Esophagus squamous epithelium (tissue), 5 donors: ENCODE measurements at places on chromosomes 4 and X. TPM values are rescaled to one million over a fixed set of nuclear protein-coding genes. Genes with fewer than 3 reads are reported as not detected.

- H3K4me3 ChIP-seq, result no peak overlapping the region
- DNase-seq, result no peak
Measured at GRCh38 chr4:71932941-71933340, 98.9 kb upstream of the NPFFR2 start.

DNA sequence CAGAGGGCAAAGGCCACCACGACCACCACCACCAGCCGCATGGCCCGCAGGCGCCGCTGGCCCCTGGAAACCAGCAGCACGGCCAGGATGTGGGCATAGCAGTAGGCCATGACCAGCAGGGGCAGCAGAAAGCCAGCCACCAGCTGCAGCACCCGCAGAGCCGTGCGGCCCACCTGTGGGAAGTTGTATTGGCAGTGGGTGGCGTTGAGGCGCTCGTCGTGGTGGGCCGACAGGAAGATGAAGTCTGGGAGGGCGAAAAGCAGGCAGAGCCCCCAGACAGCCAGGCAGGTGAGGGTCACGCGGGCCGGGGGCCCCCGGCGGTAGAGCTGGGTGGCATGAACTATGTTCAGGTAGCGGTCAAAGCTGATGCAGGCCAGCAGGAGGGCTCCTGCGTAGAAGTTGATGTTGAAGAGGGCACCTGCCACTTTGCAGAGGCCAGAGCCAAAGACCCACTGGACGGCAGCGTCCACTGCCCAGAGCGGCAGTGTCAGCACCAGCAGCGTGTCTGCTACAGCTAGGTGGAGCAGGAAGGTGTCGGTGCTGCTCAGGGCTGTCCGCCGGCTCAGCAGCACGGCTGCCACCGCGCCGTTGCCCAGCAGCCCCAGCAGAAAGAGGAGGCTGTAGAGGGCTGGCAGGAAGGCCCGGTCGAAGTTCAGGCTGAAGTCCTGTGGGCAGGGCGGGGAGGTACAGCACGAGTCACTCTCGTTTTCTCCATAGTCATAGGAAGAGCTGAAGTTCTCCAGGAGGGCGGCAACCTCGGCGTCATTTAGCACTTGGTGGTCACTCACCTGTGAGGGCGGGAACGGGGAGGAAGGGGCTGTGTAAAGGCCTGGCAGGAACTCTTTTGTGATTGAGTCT, 1.4 kb downstream of the CXCR3 start:
- H3K4me3 ChIP-seq, result no peak overlapping the region
- H3K36me3 ChIP-seq, result no peaks in the 10 kb centered on the region
- DNase-seq, result no peak
- H3K27me3 ChIP-seq, result no peaks in the 10 kb centered on the region
- H3K4me1 ChIP-seq, result no peaks in the 10 kb centered on the region

DNA sequence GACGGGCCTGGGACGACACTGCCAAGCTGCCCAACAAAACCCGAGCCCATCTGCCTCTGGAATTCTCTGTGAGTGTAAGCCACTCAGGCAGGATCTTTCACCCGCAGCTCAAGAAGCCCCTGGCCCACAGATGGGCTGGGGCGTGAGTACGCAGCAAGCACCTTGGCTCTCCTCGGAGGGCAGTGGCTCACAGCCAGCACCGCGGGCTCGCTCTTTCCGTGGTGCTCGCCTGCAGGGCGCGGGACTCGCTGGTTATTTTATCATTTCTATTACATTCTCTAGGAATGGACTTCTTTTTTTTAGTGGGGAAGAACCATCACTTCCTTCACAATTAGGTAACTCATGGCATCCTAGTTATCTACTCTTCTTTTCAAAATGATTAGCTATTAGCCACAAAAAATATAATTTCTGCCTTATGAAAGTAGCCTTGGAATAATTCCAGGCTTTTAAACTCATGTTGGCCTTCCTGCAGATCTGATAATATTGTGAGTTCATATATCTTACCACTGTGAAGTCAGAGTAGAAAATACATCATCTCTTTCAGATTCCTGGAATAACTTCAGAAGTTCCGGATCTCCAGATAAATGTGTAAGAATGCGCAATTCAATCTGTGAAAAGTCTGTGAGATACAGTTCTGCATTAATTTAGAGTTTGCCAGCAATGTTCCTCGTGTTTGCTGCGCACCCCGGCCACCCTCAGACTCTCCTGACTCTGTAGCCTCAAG, 68.6 kb downstream of the NAT8L start:
- no peak overlapping the region for H3K27ac ChIP-seq
- H3K4me1 ChIP-seq, result no peaks in the 10 kb centered on the region
- H3K27me3 ChIP-seq, result no peaks in the 10 kb centered on the region
- H3K4me3 ChIP-seq, result no peak overlapping the region
- H3K36me3 ChIP-seq, result no peaks in the 10 kb centered on the region

- no peak overlapping the region for H3K27ac ChIP-seq
- DNase-seq, result no peak
- H3K36me3 ChIP-seq, result no peaks in the 10 kb centered on the region
Measured at GRCh38 chr4:81032771-81033684, 2.5 kb downstream of the BMP3 start.

GRCh38 chr4:1488831-1489638, 82.8 kb upstream of the NKX1-1 start:
- H3K27me3 ChIP-seq, result no peaks in the 10 kb centered on the region
- no peaks in the 10 kb centered on the region for H3K36me3 ChIP-seq
- H3K4me1 ChIP-seq, result no peaks in the 10 kb centered on the region
- DNase-seq, result no peak
- no peak overlapping the region for H3K27ac ChIP-seq

The SASH3 gene
- 3.9 TPM for total RNA-seq

- H3K4me1 ChIP-seq, result no peaks in the 10 kb centered on the region
- H3K36me3 ChIP-seq, result no peaks in the 10 kb centered on the region
- DNase-seq, result no peak
- H3K27me3 ChIP-seq, result no peaks in the 10 kb centered on the region
- no peak overlapping the region for H3K27ac ChIP-seq
- H3K4me3 ChIP-seq, result no peak overlapping the region
Measured at GRCh38 chr4:159141193-159141592, 38.3 kb downstream of the RAPGEF2 start.

DNA sequence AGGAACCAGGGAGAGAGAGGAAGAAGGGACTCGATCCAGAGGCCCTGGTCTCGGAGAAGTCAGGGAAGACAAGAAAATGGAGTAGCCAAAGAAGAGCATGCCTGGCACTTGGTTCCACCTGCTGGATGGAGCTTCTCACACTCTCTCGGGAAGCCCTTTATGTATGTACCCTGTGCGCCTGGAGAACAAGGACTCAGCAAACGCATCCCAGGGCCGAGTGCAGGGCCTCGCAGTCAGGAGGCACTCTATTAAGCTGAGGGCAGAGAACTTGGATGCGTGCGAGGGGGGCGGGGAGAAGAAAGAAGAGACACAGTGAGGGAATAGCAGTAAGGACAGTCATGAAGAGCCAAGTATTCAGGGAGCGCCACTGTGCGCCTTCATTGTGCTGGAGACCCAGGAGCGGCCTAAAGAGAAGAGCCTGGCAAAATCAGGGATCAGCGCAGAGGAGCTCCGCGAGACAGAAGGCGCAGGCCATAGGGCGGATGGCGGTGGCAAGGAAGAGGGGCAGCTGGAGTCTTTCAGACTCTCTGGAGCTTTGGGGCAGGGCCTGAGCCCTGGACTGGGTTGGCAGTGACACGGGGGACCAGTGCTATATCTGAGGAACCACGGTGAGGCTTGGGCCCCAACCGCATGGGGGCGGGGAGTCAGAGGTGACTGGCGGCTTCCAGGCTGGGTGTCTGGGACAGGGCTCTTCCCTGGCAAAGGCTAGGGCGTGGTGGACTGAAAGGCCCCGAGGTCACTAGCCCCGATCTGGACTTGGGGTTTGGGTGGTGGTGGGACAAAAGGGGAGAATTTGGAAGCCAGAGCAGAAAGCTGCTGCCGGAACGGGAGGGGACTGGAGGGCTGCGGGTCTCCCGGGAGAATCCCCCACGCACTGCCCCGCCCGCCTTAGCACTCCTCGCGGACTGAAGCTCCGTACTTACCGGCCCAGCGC, 1.9 kb upstream of the SEPTIN6 start:
- H3K27me3 ChIP-seq, result no peaks in the 10 kb centered on the region
- no peak for DNase-seq
- H3K27ac ChIP-seq, result no peak overlapping the region
- no peaks in the 10 kb centered on the region for H3K36me3 ChIP-seq

The REELD1 gene
- not detected for total RNA-seq

The FAM53A gene
- 2.5 TPM for total RNA-seq

GRCh38 chr4:183557611-183558010, 52.8 kb downstream of the ING2 start:
- H3K36me3 ChIP-seq, result no peaks in the 10 kb centered on the region
- H3K4me1 ChIP-seq, result no peaks in the 10 kb centered on the region
- H3K27me3 ChIP-seq, result peaks cover 4% of the 10 kb centered on the region

DNA sequence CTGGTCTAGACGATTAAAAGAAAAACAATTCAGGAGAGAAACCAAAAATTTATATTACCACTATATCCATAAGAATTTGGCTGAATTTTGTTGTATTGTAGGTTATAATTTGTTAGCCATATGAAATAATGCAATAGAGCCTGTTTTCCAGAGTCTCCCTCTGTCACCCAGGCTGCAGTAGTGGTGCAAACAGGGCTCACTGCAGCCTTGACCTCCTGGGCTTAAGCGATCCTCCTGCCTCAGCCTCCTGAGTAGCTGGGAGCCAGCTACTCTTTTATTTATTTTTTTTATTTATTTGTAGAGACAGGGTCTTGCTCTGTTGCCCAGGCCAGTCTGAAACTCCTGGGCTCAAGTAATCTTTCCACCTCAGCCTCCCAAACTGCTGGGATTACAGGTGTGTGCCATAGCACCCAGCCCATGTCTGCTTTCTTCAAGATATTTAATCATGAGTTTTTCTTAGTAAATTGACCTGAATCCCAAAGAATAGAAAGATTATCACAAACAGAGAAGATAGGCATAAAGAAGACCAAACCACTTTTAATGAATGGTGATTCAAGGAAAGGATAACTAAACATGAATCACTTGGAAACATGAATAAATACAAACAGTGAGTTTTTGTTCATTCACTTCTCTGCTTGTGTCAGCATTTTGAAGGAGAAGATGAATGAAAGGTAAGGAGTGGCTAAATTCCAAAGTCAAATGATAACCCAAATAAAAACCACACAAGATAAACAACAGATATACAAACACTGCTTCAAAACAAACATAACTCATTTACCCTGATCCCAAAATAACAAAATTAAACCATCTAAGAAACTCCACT, 82.1 kb downstream of the PPP3CA start:
- no peaks in the 10 kb centered on the region for H3K36me3 ChIP-seq
- H3K27me3 ChIP-seq, result no peaks in the 10 kb centered on the region
- H3K4me1 ChIP-seq, result peaks cover 5% of the 10 kb centered on the region

GRCh38 chrX:142068365-142068764, 136.7 kb downstream of the MAGEC2 start:
- H3K27me3 ChIP-seq, result no peaks in the 10 kb centered on the region
- H3K27ac ChIP-seq, result no peak overlapping the region
- DNase-seq, result no peak
- H3K36me3 ChIP-seq, result no peaks in the 10 kb centered on the region
- H3K4me3 ChIP-seq, result no peak overlapping the region
- no peaks in the 10 kb centered on the region for H3K4me1 ChIP-seq

The F11 gene
- total RNA-seq, result not detected

The ARSD gene
- total RNA-seq, result 18.9 TPM

GRCh38 chr4:42396752-42397634, at the start of gene SHISA3:
Gene SHISA3 (plus strand): TSS chr4:42397488. CDS start chr4:42398057, 569 bp downstream.
- H3K4me3 ChIP-seq, result peak within 1 kb of the TSS; percentile 49
- no peak within 1 kb of the TSS for H3K27ac ChIP-seq
- peaks cover 27% of the 10 kb centered on the region for H3K27me3 ChIP-seq
- H3K36me3 ChIP-seq, result no peaks in the 10 kb centered on the region

The PAGE2B gene
- total RNA-seq, result not detected

The PARM1 gene
- total RNA-seq, result 2.0 TPM

- no peak for DNase-seq
- no peaks in the 10 kb centered on the region for H3K4me1 ChIP-seq
- no peaks in the 10 kb centered on the region for H3K36me3 ChIP-seq
- H3K4me3 ChIP-seq, result no peak overlapping the region
- no peak overlapping the region for H3K27ac ChIP-seq
Measured at GRCh38 chr4:103786014-103786413, 66.2 kb upstream of the TACR3 start.

DNA sequence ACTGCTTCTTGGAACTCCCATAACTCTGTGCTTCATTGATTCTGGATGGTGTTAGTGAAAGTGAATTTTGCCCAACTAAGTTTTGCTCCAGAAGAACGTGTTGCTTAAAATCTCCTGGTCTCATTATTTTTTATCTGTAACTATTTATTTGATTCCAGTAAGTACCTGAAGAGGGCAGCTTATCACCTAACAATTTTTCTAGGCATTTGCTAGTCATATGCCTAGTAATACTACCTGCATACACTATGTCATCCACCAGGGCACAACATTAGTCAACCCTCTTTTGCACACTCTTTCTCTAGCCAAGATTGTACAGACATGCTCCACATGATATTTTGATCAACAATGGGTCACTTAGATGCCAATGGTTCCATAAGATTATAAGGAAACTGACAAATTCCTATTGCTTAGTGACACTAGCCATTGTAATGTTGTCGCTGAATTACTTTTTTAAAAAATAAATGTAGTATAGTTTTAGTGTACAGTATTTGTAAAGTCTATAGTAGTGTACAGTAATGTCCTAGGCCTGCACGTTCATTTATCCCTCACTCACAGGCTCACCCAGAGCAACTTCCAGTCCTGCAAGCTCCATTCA, 499.9 kb upstream of the AADAT start:
- no peaks in the 10 kb centered on the region for H3K4me1 ChIP-seq
- H3K4me3 ChIP-seq, result no peak overlapping the region
- H3K36me3 ChIP-seq, result no peaks in the 10 kb centered on the region
- H3K27ac ChIP-seq, result no peak overlapping the region

DNA sequence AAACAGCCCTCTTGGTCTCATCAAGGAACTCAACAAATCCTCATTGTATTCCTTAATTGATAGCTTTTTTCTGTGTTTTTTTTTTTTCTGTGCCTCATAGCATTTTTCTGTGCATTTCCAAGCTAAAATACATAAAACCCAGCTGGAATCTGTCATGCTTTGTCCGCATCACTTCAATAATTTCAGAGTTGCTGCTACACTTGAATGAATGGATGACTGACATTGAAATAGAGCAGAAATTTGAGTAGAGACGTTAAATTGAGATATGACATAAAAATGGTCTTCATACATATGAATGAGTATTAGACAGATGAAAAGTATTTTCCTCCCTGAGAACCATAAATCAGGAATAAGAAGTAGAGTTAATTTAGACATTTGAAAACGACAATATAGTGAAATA, 593.2 kb downstream of the TMA16 start:
- DNase-seq, result no peak
- H3K27me3 ChIP-seq, result no peaks in the 10 kb centered on the region
- H3K4me3 ChIP-seq, result no peak overlapping the region
- H3K36me3 ChIP-seq, result no peaks in the 10 kb centered on the region
- H3K4me1 ChIP-seq, result no peaks in the 10 kb centered on the region

DNA sequence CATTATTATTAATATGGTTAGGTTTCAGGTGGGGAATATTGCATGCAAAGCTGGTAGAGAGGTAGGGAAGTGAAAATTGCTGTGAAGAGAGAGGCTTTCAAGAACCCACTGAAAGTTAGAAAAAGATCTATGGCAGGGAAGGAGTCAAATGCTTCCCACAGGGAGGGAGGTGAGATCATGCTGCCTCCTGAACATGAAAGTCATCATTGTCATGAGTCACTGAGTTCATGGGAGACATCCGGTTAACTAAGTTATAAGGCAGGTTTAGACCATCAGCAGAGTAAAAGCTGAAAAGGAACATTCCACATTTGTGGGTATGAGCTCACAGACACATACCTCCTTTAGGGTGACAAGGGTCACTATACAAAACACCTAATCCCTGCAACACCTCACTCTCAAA, 16.2 kb downstream of the GATB start:
- H3K4me3 ChIP-seq, result no peak overlapping the region
- H3K27ac ChIP-seq, result no peak overlapping the region
- DNase-seq, result no peak

- no peak for DNase-seq
- no peak overlapping the region for H3K4me3 ChIP-seq
- H3K36me3 ChIP-seq, result no peaks in the 10 kb centered on the region
- H3K4me1 ChIP-seq, result no peaks in the 10 kb centered on the region
Measured at GRCh38 chrX:111387470-111388070, 24.4 kb downstream of the DCX start.

The TCP11X2 gene
- total RNA-seq, result not detected
